ENCODE measurements at places on chromosomes 7 and 10. TPM values are rescaled to one million over a fixed set of nuclear protein-coding genes. Genes with fewer than 3 reads are reported as not detected.
A peak's percentile ranks its signal among the peaks of the same experiment; 100 is the strongest.

Gene PRSS37
- polyA plus RNA-seq: not detected

Gene IGF2BP3
- polyA plus RNA-seq: 66.3 TPM

Gene CPA2
- 0.22 TPM for polyA plus RNA-seq

Gene GJD4
- not detected for polyA plus RNA-seq

Gene EGFR
- polyA plus RNA-seq: 1.9 TPM

Gene CADPS2
- polyA plus RNA-seq: 8.9 TPM

Gene ZDHHC16
- polyA plus RNA-seq: 127 TPM

DNA sequence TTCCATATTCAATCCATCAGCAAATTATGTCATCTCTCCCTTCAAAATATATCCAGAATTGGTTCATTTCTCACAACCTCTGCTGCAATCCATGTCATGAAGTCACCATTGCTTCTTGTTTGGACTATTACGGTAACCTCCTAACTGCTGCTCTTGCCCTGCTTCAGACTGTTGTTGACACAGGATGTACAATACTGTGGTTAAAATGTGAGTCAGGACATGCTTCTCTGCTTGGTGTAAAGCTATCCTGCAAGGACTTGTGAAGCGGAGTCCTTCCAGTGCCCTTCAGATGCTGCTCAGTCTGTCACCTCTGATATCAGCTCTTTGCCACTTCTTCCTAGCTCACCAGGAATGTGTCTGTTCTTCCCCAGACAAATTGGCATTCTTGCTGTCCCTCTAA, 10.4 kb upstream of the NXPH1 start:
- no peak overlapping the region for H3K4me3 ChIP-seq
- no peaks in the 10 kb centered on the region for H3K36me3 ChIP-seq
- no peak overlapping the region for H3K27ac ChIP-seq
- no peaks in the 10 kb centered on the region for H3K27me3 ChIP-seq
- H3K4me1 ChIP-seq: no peaks in the 10 kb centered on the region
- DNase-seq: no peak

DNA sequence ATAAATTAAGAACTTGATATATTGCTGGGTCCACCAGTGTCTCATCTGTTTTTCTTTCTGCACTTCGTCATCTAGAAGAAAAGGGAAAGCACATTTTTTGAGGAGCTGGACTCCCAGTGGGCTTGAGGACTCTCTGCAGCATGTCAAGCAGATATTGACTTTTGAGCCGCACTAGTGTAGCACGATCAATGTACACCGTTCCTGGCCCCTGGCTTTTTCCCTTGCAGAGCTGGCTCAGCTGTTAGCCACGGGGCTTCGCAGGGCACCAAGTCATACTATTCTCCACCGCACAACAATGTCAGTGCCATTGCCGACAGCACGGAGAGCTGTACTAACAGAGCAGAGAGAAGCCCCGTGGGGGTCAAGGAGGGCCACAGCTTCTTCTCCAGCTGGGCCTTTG, 235.4 kb upstream of the HABP2 start:
- H3K27me3 ChIP-seq: no peaks in the 10 kb centered on the region
- no peaks in the 10 kb centered on the region for H3K36me3 ChIP-seq
- no peak overlapping the region for H3K27ac ChIP-seq
- DNase-seq: no peak

GRCh38 chr7:154584352-154585252, 418.3 kb downstream of the PAXIP1 start:
- peak; percentile 52 for DNase-seq
- H3K27me3 ChIP-seq: no peaks in the 10 kb centered on the region
- H3K36me3 ChIP-seq: no peaks in the 10 kb centered on the region
- H3K27ac ChIP-seq: no peak overlapping the region
- H3K4me3 ChIP-seq: no peak overlapping the region
- no peaks in the 10 kb centered on the region for H3K4me1 ChIP-seq

DNA sequence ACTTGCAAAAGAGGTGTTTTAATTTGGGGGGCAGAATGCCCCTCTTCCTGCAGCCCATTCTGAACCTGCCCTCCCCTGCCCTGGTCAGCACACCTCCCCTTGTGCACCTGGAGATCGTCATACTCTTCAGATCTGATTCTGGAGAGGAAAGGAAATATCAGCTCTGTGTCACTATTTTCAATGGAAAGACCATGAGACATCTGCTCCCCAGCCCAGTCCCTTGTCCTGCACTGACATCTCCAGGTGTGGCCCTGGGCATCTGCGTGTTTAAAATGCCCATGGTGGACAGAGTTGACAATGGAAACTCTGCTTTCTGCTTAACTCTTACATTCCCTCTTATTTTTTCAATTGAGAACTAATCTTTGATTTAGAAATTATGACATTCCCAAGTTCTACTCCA, 41.6 kb upstream of the RASGEF1A start:
- no peaks in the 10 kb centered on the region for H3K36me3 ChIP-seq
- H3K4me3 ChIP-seq: no peak overlapping the region
- H3K4me1 ChIP-seq: peaks cover 3% of the 10 kb centered on the region
- no peak overlapping the region for H3K27ac ChIP-seq

- H3K4me1 ChIP-seq: peaks cover 35% of the 10 kb centered on the region
- no peaks in the 10 kb centered on the region for H3K27me3 ChIP-seq
- no peak overlapping the region for H3K27ac ChIP-seq
- H3K36me3 ChIP-seq: no peaks in the 10 kb centered on the region
- DNase-seq: no peak
Observed at GRCh38 chr10:86960863-86961434, 2.5 kb downstream of the SNCG start.

- H3K27me3 ChIP-seq: no peaks in the 10 kb centered on the region
- H3K4me3 ChIP-seq: no peak overlapping the region
- H3K27ac ChIP-seq: peak overlapping the region; percentile 66
- H3K36me3 ChIP-seq: no peaks in the 10 kb centered on the region
- peaks cover 4% of the 10 kb centered on the region for H3K4me1 ChIP-seq
Observed at GRCh38 chr10:32139223-32140073, 83.2 kb upstream of the KIF5B start.

DNA sequence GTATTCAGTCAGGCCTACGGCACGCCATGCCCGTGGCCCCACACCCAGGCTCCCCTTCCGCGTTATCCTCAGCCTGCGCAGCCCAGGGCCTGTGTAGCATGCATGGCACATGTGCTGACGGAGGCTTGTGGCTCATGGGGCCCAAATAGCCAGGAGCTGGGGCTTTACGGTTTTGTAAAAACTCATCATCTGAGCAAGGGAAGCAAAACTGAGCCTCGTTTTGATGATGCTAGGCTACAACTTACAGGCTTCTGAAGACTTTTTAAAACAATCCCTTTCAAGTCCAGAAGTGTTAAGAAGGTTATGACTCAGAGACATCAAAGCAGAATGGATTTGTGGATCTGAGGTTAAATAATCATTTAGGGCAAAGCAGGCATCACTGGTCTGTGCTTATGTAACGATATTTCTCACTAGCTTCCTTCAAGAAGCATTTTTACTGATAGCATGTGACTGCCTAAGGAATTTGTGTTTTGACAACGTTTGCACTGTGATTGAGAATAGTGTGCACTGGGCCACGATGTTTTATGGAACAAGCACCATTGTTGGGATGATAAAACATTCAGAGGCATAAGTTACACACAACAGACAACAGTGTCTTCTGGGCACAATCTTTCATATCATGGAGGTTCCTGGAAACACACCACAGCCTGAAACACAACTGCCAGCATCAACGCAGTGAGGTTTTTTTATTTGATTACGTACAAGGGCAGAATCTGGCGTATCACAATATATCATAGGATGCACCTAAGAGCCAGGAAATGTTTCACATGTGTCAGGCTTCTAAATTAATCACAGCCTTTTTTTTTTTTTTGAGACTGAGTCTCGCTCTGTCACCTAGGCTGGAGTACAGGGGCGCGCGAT, 274.3 kb downstream of the CCDC3 start:
- no peaks in the 10 kb centered on the region for H3K27me3 ChIP-seq
- no peak for DNase-seq
- peaks cover 2% of the 10 kb centered on the region for H3K4me1 ChIP-seq
- no peaks in the 10 kb centered on the region for H3K36me3 ChIP-seq
- H3K27ac ChIP-seq: no peak overlapping the region

GRCh38 chr7:155299535-155300202, 2.0 kb downstream of the INSIG1 start:
- no peak overlapping the region for H3K27ac ChIP-seq
- DNase-seq: no peak
- peaks cover 3% of the 10 kb centered on the region for H3K36me3 ChIP-seq
- H3K4me3 ChIP-seq: peak overlapping the region; percentile 65
- peaks cover 23% of the 10 kb centered on the region for H3K4me1 ChIP-seq

GRCh38 chr7:113890331-113891030, 28.3 kb downstream of the PPP1R3A start:
- no peaks in the 10 kb centered on the region for H3K36me3 ChIP-seq
- H3K4me1 ChIP-seq: no peaks in the 10 kb centered on the region
- no peaks in the 10 kb centered on the region for H3K27me3 ChIP-seq
- H3K27ac ChIP-seq: no peak overlapping the region
- H3K4me3 ChIP-seq: no peak overlapping the region

- no peak overlapping the region for H3K27ac ChIP-seq
- DNase-seq: no peak
- H3K36me3 ChIP-seq: no peaks in the 10 kb centered on the region
- no peaks in the 10 kb centered on the region for H3K27me3 ChIP-seq
Observed at GRCh38 chr10:17431871-17432311, 22.5 kb downstream of the ST8SIA6 start.

DNA sequence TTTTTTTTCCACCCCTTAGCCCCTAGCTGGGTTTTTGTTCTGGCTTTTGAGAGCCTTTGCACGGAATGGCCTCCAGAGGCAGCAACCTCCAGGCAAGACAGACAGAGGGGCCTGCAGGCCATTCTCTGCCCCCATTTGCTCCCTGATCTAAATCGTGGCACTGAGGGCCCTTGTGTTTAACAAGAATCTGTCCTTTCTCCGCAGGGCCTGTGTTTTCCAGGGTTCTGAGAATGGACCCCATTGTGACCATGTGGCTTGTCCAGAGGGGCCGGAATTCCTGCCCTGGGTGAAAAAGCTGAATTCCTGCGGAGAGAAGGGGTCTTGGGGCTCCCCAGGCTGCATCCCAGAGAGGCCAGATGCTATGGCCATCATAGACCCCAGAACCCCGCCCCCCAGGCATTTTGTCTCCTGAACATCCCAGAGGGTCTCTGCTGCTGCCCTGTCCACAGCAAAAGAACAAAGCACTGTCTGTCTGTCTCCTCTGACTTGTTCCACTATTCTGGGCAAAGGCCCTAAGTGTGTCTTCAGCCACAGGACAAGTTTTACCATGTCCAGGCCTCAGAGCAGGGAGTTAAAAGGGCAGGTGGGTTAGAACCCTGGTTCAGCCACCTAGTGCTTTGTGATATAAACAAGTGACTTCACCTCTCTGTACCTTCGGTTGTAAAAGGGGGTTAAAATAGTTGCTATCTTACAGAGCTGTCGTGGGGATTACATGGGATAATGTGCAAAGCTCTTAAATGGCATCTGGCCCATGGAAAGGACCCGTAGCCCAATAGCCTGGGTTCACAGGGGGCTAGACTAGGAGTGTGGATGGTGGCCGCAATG, 155.6 kb downstream of the SH3PXD2A start:
- no peaks in the 10 kb centered on the region for H3K36me3 ChIP-seq
- peaks cover 11% of the 10 kb centered on the region for H3K4me1 ChIP-seq
- no peak for DNase-seq

DNA sequence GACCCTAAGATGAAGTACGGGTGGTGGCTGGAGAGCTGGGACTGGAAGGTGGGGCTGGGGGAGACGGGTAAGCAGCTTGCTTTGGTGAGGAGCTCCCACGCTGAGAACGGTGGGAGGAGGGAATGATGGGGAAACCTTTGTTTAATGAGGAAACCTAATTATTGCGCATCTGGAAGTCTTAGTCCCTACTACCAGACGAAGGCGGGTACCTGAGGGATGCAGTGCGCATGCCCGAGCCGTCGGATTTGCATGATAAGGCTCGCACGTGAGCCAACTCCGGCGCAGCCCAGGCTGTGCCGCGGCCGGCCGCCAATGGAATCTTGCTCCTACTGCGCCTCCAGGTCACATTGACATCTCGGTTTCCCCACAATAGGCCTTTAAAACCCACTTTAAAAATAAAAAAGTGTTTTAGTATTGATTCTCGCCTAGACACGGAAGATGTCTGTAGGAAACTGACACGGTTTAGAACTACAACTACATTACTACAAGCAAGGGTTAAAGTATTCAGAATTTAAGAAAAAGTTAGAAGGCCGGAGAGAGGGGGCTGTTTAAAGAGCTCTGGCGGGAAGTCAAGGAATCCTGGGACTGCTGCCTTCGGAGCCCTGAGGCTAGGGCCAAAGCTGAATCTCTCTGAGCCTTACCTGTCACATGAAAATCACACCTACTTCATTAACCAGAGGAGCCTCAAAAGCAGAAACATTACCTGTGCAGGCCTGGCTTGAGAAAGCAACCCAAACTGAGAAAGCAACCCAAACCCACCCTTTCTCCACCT, 12.1 kb upstream of the DLX6 start:
- H3K27me3 ChIP-seq: peaks cover 97% of the 10 kb centered on the region
- H3K4me3 ChIP-seq: peak overlapping the region; percentile 33
- no peak for DNase-seq
- H3K4me1 ChIP-seq: peaks cover 24% of the 10 kb centered on the region

DNA sequence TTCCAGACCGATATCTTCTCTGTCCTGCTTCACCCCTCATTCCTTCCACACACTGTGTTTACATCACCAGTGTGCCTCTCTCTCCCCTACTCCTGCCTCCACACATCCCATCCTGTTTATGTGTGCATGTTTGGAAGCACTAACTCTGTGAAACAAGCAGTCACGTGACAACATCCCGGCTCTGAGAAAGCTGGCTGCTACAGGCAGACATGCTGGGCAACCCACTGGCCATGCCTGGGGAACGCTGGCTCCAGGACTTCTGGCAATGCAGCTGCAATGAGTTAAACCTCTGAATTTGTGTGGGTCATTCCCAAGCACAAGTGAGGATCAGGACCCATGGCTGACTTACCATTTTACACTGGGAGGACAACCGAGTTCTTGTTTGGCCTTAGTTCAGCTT, 74.0 kb downstream of the WNT2 start:
- DNase-seq: no peak
- no peak overlapping the region for H3K27ac ChIP-seq
- no peaks in the 10 kb centered on the region for H3K27me3 ChIP-seq
- no peaks in the 10 kb centered on the region for H3K36me3 ChIP-seq
- H3K4me1 ChIP-seq: no peaks in the 10 kb centered on the region
- no peak overlapping the region for H3K4me3 ChIP-seq

DNA sequence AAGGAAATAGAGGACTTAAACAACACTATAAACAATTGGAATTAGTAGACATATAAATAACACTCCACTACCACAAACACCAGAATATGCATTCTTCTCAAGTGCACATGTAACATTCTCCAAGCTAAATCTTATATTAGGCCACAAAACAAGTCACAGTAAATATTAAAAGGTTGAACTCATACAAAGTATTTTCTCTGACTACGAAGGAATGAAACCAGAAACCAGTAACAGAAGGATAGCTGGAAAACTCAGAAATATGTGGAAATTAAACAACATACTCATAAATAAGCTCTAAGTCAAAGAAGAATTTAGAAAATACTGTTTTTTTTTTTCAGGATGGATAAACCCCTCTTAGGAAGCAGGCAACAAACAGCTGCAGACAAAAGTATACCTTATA, 77.4 kb upstream of the IGFBP3 start:
- H3K4me3 ChIP-seq: no peak overlapping the region
- H3K4me1 ChIP-seq: no peaks in the 10 kb centered on the region
- H3K27ac ChIP-seq: no peak overlapping the region
- no peaks in the 10 kb centered on the region for H3K36me3 ChIP-seq
- no peaks in the 10 kb centered on the region for H3K27me3 ChIP-seq
